ENCODE measurements at places on chromosomes 1 and 21.

DNA sequence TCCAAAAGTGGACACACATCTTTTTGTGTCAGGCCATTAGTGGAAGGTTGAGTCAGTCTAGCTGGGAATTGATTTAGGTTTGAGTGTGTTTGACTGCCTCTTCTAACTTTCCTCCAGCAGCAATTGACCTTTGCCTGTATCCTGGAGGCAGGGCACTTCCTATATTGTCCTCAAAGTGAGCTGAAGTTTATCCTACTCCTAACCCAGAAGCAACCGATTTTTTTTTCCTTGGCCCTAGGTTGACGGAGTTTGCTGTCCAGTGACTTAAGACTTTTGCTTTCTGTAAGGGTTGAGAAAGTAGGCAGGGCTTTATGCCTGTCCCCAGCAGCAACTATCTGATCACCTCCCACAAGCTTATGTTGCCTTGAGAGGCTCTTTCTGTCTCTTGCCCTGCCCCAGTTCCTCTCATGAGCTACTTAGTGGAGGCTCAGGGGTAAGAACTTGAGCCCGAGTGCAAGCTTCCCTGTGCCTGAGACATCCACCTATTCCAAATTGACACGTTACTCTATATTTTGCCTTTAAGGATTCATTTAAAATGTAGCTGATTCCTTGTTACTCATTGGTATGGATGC lies 30.9 kb downstream of the SLC35F3 start:
- no peak for DNase-seq

- DNase-seq, result no peak
These were observed 1.1 kb downstream of the CRCT1 start for GRCh38 chr1:152515434-152515783.

DNA sequence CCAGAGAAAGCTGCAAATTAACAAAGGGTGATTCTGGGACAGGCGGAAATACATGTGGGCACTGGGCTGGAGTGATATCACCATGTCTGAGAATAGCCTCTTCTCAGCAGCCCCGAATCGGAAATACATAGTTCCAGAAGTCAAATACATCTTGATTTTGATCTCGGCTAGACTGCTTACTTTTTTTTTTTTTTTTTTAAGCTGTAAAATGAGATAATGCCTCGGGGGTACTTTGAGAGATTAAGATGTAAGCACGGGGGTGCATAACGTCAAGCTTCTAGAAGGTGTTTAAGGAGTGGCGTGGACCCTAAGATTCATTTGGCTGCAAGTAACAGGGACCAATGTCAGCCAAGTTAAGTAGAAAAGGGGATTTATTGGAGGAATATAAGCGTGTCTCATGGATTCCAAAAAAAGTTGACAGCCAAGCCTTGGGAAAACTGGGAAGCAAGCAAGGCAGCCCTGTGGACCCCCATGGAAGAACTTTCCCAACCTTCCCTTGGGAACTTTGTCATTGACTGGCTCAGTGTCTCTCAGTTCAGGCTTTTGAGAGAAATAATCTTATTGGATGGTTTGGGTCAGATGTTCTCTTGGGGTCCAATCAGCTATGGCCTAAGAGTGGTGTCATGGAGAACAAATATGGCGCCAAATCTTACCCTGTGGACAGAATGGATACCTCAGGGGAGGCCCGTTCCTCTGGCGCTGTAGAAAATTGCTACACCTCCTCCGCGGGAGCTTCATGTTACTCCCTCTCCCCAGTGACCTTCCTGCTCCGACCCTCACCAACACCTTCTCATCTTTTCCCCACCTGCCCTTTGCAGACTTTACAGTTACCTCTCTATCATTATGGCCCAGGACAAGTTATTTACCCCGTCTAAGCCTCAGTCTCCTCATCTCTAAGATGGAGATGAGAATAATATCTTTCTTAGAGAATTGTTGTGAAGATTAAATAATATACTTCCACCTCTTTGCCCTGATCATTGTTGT lies 186.6 kb downstream of the KAZN start:
- no peak for DNase-seq

DNA sequence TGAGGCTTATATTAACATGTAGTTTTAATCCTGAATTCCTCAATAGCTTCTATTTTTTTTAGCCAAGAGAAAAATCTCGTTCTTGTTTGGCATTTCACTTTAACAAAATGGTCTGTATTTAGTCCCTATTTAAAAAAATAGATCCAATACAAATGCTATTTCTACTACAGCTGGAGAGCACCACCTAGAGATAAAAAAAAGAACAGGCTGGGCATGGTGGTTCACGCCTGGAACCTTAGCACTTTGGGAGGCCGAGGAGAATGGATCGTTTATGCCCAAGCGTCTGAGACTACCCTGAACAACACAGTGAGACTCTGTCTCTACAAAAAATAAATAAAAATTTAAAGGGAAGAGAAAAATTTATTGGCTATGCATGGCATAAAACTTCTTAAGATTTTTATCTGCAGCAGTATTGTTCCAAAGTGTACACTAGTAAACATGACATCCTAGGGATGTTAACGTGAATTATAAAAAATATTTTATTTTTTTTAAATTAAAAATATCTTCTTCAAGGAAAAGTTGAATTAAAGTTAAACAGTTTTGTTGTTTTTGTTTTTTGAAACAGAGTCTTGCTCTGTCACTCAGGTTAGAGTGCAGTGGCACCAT lies 4.4 kb downstream of the ST7L start:
- no peak for DNase-seq

DNA sequence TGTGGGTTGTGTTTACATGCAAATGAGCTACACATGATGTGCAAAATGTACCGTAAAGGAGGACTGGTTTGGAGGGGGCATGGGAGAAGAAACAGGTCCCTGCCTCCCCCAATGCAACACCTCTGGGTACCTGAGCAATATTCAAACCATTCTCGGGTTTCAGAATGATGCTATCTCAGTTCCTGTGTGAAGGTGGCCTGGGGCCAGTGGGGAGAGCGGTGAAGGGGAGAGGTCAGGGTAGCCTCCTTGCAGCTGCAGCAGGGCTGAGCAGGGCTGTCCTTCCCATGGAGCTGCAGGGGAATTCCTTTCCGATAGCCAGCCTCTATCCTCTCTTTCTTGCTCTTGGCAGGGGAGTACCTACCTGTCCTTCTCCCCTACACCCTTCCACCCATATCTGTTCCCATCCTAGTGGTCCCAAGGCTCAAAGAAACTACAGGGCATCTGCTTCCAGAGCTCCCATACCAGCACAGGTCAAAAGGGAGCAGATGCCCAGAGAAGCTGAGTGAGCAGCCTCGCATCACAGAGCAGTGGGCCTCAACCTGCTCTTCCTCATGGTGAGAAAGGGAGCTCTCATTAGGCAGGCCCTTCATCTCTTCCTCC lies 11.9 kb downstream of the MEF2D start:
- DNase-seq, result no peak

GRCh38 chr21:14267076-14267475 lies 51.1 kb downstream of the RBM11 start:
- no peak for DNase-seq

- DNase-seq, result no peak
These were observed 33.5 kb downstream of the RXRG start for GRCh38 chr1:165411396-165411795.

DNA sequence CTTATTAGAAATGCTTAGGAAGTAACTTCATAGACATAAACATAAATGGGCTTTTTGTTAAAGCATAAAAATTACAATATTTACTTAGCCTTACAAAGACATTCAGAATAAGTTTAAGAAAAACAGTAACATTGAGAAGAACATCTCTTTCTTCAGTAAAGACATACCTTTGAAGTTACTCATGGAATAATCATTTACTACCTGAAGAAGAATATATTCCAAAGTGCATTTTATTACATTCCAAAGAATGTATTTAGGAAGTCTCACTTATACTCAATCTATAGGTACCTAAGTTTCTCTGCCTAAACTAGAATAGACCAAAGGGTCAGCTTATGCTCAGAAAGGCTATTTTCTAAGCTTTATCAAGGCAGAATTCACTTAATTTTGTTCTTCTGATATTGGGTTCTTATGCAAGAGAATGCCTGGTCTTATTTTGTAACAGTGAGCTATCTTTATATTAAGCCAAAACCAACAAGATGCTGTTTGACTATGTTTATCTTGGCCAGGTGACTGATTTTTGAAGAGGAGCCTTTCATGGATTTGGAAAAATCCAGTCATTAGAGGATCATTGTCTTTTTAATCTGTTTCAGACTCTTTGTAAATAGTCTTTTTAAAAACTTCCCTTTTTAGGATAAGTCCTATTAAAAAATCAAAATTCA lies 110.1 kb downstream of the OLFML2B start:
- no peak for DNase-seq

DNA sequence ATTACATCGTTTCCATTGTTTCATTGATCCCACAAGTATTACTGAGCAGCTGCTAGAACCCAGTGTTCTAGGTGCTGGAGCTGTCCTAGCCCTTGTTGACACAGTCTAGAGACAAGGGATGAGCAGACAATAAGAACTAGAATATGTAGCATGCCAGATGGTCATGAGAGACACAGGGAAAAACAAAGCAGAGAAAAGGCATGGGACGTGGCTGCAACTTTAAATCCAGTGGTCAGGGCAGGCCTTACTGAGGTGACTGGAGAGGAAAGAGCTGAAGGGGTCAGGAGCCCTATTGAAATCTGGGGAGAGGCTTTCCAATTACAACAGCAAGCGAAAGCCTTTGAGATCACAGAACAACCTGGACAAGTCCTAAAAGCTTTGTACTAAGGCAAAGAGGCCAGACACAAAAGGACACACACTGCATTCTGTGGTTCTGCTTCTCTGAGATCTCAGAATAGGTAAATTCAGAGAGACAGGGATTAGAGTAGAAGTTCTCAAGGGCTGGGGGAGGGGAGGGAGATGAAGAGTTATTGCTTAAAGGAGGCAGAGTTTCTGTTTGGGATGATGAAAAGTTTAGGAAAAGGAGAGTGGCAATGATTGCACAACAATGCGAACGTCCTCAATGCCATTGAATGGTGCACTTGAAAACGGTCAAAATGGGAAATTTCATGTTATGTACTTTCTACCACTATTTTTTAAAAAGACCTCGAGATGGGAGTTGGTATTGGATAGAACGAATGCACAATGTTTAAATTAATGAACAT lies 467.4 kb upstream of the VAMP3 start:
- no peak for DNase-seq

DNA sequence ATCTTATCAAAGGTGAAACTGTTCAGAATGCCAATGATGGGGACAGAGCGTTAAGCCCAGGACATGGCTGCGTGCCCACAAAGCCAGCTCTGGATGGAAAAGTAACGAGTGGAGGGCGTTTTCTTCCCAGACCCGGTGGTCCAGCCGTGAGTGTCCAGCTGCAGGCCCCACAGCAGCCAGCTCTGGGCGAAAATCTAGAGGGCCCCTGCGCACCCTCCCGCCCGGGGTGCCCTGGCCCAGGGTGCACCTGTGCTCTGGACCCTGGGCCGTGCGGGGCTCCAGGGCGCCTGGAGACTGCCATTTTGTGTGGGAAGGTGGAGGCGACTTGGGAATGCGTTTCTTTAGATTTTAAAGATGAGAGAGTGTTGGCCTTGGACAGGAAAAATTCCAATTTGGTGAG lies 58.8 kb downstream of the SKI start:
- no peak for DNase-seq

GRCh38 chr1:31004231-31004621 lies 61.3 kb downstream of the PUM1 start:
- DNase-seq, result no peak

GRCh38 chr21:43930074-43930847 lies 65.2 kb downstream of the AGPAT3 start:
- no peak for DNase-seq

- DNase-seq, result no peak
These were observed 199.4 kb upstream of the PTBP2 start for GRCh38 chr1:96521994-96522760.

- DNase-seq, result no peak
These were observed 298.3 kb downstream of the PDE4B start for GRCh38 chr1:66090859-66091457.

GRCh38 chr1:91729621-91730358 lies 156.2 kb downstream of the TGFBR3 start:
- no peak for DNase-seq

- no peak for DNase-seq
These were observed 12.3 kb upstream of the RGS4 start for GRCh38 chr1:163056831-163057230.

DNA sequence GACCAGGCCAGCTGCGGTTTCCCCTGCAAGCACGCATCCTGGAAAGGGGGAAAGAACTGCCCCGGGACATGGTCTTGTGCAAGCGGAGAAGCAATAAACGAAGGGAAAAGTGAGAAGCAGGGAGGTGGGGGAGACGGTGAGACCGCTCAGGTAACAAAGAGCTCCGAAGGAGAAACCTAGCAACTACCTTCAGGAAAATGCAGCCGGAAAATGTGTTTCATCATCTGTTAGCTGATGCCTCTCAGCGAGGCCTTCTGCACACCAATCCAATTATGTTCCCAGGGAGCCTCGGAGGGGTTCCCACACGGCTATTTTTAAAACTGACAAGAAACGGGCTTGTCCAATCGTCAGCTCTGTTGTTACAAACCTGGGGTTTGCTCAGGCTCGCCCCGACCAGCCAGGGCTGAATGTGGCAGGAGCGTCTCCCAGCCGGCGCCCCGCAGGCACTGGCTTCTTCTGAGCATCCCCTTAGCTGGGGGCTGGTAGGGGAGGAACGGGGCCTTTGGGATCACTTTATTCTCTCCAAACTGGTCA lies 3.4 kb downstream of the RIPK4 start:
- DNase-seq, result no peak

DNA sequence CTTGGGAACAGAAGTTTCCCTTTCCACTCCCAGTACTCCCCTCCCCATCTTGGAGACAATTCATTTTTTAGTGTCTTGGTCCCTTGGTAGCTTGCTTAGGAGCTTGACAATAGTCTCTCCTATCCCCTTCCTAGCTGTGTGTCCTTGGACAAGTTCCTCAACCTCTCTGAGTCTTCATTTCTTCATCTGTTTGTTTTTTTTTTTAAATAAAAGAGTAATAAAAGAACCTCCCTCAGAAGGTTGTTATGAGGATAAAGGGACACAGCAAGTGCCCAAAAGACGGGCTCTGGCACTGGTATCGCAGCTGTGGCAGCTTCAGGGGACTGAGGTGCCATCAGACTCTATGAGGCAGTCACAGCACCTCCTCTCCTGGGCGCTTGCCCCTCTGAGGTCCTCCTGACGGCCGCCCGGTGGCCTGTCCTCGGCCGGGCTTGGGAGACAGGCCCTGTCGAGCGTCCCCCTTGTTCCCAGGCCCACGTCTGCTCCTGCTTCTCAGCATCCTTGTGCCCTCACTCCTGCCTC lies 689.2 kb downstream of the MATN1 start:
- no peak for DNase-seq

DNA sequence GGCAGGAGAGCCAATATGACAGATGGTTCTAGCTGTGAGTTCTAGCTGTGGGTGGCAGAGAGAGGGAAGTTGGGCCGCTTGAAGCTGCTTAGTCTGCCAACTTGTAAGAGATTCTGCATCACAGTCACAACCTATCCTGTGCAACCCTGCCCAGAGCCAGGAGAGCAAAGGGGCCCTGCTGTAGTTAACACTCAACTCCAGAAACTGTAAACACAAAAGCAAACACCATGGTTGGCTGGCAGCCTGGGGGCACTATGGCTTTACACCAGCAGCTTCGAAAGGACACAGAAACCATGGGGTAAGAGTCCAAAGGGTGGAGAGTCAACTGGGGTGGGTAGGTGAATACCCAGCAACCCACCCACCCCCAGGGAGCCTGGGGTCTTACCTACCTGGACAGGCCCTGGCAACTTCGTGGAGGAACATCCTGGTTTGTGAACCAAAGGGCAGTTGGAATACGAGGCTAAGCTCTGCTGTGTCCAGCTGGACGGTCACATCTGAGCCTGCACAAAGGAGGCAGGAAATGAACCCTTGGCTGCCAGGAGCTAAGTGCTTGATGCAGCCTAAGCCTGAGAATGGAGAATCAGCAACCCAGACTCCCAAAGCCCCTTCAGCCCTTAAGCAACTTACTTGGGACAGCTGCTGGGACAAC lies 6.4 kb downstream of the INPP5B start:
- no peak for DNase-seq

GRCh38 chr1:66685265-66685664 lies 67.0 kb upstream of the DYNLT5 start:
- no peak for DNase-seq

Measured in glomerular endothelial cell (primary cell).